Stimulated activated CD8-positive, alpha-beta memory T cell treated with anti-CD3 and anti-CD28 coated beads, Interleukin-12 subunit alpha, Interleukin-12 subunit beta, amount 100 ng/mL, for 1 hour (primary cell): ENCODE measurements at places on chromosomes 4 and X.

GRCh38 chr4:25504932-25505636 lies 128.0 kb downstream of the ANAPC4 start:
- no peak for DNase-seq

GRCh38 chr4:67465032-67465762 lies 80.1 kb downstream of the CENPC start:
- DNase-seq: no peak

DNA sequence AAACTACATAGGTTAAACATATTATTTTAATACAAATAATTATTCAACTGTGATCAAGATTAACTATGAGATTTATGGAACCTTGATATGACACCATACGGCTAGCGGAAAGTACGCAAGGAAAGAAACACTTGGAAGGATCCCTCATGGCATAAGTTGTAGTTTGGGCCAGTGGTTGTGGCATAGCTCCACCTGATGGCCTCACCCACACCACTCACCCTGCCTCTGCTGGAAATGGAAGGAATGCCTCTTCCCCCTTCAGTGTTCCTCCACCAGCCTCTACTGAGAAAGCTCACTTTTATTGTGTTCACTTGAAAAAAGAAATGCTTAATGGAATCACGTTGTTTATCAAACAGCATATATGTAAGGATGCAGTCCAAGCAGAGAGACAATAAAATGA lies 86.4 kb downstream of the BMP15 start:
- DNase-seq: no peak

- no peak for DNase-seq
These were observed 2.7 kb downstream of the BEX3 start for GRCh38 chrX:103378990-103379389.

GRCh38 chrX:64580035-64580434 lies 184.8 kb upstream of the MTMR8 start:
- DNase-seq: no peak

- DNase-seq: no peak
These were observed 21.7 kb downstream of the LETM1 start for GRCh38 chr4:1834047-1834775.

- no peak for DNase-seq
These were observed 901.8 kb downstream of the GLUD2 start for GRCh38 chrX:121949041-121949760.

DNA sequence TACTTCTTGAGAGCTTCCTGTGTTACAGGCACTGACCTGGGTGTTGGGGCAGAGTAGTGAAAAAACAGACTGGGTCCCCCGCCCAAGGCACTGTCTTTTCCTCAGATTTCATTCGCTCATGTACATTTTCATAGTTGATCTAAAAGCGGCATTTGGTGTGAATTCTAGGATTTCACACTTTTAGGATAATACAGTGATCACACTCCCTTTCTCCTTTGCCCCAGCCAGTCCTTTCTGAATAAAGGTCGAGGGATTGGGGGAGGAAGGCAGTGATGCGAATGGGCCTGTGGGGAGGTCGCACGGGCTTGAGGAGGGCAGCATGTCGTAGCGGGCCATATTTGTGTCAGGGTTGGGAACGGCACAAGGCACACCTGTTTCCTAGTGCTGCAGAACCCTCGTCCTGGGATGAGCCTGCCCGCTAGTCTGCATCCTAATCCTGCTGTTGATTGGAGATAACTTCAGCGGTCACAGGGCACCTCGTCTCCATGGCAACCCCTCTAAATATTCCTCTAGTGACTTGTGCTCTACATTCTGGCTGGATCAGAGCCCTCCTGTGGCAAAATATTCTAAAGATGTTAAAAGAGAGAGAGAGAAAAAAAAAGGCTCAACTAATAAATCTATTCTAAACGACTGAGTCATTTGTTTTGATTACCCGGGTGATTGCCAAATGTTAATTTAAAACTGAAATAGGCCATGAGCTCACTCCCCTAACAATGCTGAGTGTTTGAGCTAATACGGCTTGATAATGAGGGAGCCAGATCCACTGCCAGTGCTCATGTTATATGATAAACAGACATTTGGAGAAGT lies 21.8 kb downstream of the FHL1 start:
- no peak for DNase-seq

GRCh38 chrX:37879692-37880091 lies 32.3 kb upstream of the DYNLT3 start:
- no peak for DNase-seq

DNA sequence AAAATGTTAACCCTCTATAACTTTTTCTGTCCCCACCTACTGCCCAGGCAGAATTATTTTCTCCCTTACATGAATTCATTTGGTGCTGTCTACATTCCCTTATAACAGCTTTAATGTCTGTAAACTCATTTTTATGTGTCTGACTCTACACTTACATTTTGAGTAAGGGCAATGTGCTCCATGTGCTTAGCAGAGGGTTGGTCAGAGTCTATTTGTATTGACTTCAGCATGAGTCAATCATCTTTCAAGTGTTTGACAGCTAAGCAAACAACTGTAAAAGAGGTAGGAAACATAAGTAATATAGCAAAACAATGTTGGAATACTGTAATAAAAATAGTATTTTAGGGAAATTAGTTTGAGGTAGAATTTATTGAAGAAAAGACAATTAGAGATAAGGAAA lies 6.3 kb downstream of the IL15 start:
- DNase-seq: no peak

GRCh38 chr4:55098456-55099204 lies 26.8 kb downstream of the KDR start:
- DNase-seq: no peak

DNA sequence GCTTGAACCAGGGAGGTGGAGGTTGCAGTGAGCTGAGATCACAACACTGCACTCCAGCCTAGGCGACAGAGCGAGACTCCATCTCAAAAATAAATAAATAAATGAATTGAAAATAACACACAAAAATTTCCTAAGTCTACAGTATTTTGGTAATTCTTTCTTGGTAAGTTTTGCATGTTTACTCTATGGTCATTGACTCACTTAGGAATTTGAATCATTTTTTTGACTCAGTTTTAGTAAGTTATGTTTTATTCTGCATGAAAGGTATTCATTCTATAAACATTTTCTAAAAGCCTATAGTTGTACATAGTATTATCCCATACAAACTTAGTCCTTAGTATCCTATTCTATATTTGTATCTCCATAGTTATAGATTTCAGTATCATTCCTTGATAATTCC lies 772.9 kb upstream of the SLIT2 start:
- no peak for DNase-seq

- DNase-seq: no peak
These were observed 102.6 kb upstream of the PRKX start for GRCh38 chrX:3815896-3816664.

- no peak for DNase-seq
These were observed 37.3 kb upstream of the C1QTNF7 start for GRCh38 chr4:15390494-15390893.

- no peak for DNase-seq
These were observed 79.6 kb downstream of the COMMD8 start for GRCh38 chr4:47383829-47384427.

DNA sequence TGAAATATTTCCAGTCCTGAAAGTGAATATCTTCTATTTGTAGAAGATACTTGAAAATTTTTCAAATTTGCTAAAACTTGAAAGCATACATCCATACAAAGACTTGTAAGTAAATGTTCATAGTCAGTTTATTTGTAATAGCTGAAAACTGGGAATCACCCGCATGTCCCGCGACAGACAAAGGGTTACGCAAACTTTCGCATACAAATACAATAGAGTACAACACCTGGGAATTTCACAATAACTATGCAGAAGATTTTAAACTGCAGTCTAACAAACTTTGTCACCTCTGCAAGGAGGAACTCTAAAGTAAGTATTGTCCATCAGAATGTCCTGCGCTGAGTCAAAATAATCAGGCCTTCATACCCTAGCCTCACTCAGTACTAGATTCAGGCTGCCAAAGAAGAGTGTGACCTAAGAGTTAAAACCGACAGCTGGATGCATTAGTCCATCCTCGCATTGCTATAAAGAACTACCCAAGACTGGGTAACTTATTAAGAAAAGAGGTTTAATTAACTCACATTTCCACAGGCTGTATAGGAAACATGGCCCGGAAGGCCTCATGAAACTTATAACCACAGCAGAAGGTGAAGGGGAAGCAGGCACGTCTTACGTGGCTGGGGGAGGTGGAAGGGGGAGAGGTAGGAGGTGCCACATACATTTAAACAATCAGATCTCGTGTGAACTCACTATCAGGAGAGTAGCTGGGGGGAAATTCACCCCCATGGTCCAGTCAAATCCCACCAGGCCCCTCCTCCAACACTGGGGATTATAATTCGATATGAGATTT lies 60.4 kb downstream of the MMRN1 start:
- DNase-seq: no peak

DNA sequence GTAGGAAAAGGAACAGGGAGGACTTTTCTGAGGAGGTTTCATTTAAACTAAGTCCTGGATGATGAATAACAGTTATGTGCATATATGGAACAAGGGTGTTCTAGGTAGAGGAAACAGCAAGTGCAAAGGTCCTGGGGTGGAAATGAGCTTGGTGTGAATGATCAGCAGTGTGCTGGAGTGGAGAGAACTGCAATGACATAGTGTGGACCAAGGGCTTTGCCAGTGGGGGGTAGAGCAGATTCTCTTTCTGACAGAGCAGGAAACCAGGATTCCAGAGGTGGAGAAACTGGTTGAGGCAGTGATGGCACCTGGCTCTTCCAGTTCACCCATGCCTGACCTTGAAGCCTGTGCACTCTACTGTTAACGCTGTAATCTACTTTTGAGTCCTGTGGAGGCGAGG lies 1.7 kb downstream of the PPP1R3F start:
- DNase-seq: no peak

GRCh38 chrX:97849951-97850350 lies 966.2 kb downstream of the RPA4 start:
- no peak for DNase-seq

DNA sequence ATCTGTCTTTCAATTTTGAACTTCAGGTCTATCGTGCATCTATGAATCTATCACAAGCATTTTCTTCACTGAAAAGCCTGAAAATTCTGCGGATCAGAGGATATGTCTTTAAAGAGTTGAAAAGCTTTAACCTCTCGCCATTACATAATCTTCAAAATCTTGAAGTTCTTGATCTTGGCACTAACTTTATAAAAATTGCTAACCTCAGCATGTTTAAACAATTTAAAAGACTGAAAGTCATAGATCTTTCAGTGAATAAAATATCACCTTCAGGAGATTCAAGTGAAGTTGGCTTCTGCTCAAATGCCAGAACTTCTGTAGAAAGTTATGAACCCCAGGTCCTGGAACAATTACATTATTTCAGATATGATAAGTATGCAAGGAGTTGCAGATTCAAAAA lies 19.7 kb downstream of the TLR7 start:
- no peak for DNase-seq

DNA sequence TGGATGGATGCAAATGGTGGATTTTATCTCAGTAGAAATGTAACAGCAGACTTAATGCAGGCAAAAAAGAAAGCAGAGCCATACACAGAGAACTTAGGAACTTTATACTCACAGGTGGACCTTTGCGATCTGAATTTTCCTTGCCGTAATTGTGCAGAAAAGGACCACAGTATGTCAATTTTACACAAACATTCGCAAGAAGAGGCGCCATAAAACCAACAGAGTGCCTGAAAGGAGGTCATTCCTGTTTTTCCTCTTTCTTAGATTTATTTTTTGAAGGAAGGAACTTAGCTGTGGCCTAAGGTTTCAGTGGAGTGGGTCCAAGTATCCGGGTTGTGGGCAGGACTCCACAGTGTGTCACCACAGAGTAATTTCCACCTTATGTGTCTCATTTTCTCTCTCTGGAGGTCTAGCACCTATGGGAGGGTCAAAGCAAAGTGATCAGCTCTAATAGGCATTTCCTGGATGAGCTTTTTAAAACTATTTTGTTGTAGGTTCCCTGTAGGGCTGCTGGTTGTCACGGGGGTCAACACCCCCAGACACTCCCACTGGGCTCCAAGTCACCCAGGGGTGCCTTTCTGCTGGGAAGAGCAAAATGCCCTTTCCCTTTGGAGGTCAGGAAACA lies 24.7 kb upstream of the PBDC1 start:
- DNase-seq: no peak

GRCh38 chr4:119697887-119698393 lies 69.3 kb upstream of the PDE5A start:
- DNase-seq: no peak

DNA sequence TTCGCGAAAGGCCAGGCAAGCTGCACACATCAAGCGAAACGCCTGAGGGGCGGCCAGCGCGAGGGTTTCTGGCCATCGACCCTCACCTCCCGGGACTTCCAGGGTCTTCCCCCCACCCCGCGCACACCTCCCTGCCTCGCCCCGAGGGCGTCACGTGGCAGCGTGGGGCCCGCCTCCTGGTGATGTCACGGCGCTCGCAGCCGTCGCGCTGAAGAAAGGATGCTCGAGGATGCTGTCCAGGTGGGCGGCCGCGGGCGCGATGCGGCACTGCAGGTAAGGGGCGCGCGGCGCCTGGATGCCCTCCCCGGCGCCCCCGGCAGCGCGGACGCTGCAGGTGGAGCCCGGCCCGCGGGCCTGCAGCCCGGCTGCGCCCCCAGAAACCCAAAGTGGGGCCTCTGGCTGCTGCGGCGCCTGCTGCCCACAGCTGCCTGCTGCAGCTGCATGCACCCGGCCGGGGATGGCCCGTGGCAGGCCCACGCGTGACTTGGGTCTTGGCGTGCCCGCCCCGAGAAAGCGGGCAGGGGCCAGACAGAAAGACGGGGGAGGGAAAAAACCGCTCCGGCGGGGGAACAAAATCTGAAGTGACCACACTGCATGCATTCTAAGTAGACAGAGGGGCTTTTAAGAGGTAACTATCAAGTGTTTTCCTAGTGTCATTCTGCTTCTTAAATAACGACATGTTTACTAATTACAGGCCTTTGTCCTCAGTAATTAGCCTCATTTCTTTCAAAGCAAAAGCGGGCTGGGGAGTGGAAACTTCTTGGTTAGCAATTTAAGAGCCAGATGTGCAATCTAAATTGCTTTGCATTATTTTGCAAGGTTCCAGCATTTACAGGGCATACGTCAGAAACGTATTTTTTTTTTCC lies 1.7 kb downstream of the CLCN4 start:
- DNase-seq: no peak

- no peak for DNase-seq
These were observed 195.2 kb upstream of the STK26 start for GRCh38 chrX:131827935-131828334.

DNA sequence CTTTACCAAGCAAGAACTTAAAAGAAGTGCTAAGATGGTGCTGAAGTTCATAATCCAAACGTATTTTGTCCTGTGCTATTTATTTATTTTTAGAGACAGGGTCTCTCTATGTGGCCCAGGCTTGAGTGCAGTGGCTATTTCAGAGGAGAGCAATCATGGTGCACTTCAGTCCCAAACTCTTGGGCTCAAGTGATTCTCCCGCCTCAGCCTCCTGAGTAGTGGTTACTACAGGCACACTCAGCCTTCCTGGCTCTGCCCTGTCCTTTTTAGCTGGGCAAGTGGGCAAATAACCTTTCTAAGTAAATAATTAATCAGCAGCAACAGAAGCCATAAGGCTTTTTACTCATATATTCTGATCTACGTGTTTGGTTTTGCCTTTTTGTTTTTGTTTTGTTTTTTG lies 2.6 kb downstream of the NSD2 start:
- no peak for DNase-seq

- no peak for DNase-seq
These were observed 42.4 kb downstream of the ATOH1 start for GRCh38 chr4:93870876-93871458.

GRCh38 chr4:56990109-56990905 lies 11.6 kb downstream of the POLR2B start:
- DNase-seq: no peak
